CD4-positive, CD25-positive, alpha-beta regulatory T cell (primary cell): ENCODE measurements at places on chromosomes 16 and 17. TPM values are rescaled to one million over a fixed set of nuclear protein-coding genes. Genes with fewer than 3 reads are reported as not detected.

Gene DRC7
- not detected for total RNA-seq

Gene BRIP1
- total RNA-seq: 3.0 TPM

Gene ADAMTS18
- not detected for total RNA-seq

Gene GGA3
- total RNA-seq: 92.6 TPM

Gene PRRT2
- total RNA-seq: 1.9 TPM
